ENCODE measurements at places on chromosomes 11 and 22.

GRCh38 chr11:120011836-120012235, 126.1 kb downstream of the TRIM29 start:
- DNase-seq: no peak

DNA sequence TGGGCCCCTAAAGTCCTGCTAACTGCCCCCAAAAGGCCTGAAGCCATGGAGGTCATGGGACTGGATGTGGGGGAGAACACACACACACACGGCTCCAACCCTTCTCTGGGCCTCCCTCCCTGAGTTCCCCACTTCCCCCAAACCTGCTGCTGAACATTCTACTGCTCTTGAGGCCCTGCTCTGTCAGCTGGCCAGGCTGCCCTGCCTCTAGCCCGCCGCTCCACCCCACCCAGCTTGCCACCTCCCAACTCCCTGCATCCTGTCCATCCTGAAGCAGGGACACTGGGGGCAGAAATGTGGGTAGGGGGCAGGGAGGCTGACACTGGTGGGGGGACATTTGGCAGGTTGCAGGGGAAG, 1.0 kb downstream of the KCNJ4 start:
- DNase-seq: no peak

DNA sequence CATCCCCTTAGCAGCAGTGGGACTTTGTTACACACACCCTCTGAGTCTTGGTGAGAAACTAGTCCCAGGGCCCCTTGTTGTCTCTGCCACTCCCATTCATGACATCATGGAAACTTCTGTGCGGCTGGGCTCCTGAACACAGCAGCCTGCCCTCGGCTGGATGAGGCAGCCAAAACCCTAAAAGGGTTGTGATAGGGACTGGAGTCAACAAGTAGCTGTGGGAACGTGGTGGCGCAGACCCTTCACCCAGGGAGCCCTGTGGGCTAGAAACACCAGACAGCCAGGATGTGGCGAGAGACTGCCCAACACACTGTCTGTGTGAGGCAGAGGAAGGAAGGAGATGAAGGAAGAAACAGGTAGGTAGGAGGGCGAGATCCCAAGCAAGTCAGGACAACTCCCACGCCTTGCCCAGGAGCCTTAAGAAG, 3.9 kb downstream of the CD3D start:
- no peak for DNase-seq

DNA sequence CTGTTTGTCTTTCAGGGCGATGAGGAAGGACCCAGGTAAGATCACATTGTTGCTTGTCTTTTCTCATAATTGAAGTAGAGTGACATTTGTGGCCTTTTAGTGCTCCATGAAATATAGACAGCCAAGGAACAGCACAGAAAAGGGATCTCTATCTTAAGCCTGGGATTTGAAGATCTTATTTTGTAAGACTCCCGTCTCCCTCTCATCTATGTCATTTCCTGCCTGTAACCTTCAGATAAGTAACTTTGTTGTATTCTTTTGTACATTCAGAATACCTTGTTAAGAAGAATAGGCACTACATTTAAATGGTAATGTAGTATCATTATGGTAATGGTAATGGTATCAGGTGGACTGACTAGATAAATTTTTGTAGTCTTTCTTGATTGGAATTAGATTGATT, 72.8 kb downstream of the TRIM44 start:
- no peak for DNase-seq

DNA sequence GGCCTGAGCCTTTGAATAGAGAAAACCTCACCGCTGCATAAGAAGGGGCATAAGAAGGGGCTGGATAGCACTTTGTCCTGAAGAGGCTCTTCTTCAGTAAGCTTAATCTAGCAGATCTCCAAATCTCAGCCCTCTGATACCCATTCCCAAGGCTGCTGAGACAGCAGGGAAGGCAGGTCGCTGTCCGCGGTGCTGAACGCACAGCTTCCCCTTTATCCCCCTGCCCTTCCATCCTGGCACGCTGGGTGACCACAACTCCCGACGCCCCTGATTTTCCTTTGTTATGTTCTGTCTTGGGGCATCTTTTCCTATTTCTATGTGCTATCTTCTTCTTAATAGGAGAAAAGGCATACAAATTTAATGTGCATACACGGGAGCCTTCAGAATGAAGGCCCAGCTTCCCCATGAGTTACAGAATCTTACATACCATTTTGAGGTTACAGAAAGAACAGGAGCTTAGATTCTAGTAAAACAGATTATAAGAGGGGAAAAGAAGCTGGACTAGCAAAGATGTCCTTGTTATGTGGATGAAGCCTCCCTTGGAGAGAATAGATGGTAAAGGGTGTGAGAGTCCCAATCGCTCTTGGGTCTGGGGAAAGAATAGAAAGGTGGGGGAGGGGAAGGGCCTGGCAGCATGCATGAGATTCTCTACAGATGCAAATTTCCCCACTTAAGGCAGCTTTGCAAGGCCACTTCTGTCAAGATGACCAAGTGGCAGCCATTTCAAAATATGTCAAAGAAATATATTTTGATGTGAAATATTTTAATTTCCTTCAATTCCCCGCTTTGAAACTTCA, 5.7 kb upstream of the SULT4A1 start:
- no peak for DNase-seq
